KG1 (cell line): ENCODE measurements at places on chromosomes 1 and 21.

- DNase-seq, result no peak
These were observed 371.5 kb upstream of the VAMP3 start for GRCh38 chr1:7399514-7400125.

DNA sequence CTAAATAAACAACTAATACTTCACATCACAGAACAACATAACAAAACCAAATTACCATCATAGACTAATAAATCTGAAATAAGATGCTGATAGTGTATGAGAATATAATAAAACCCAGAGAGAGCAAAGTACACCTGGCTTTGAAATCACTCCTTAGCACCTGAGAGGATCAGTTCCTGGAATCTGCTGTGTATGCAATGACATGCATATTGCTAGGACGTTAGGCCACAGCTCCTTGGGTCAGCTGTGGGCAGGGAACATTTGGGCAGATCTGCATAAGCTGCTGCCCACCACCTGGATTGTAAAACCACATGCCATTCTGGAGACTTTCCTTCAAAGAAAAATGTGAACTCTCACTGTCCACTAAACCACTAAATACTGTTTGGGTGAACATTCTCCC, 81.1 kb downstream of the NR5A2 start:
- DNase-seq, result no peak

DNA sequence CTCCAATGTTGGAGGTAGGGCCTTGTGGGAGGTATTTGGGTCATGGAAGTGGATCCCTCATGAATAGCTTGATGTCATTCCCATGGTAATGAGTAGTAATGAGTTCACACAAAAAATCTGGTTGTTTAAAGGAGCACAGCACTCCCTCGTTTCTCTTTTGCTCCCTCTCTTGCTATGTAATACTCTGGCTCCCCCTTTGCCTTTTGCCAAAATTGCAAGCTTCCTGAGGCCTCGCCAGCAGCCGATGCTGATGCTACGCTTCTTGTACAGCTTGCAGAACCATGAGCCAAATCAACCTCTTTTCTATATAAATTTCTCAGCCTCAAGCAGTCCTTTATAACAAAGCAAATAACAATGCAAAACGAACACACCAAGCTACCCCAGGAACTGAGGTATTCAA, 80.9 kb downstream of the LHX9 start:
- DNase-seq, result no peak

- no peak for DNase-seq
These were observed 46.8 kb downstream of the CHD5 start for GRCh38 chr1:6133146-6133895.

DNA sequence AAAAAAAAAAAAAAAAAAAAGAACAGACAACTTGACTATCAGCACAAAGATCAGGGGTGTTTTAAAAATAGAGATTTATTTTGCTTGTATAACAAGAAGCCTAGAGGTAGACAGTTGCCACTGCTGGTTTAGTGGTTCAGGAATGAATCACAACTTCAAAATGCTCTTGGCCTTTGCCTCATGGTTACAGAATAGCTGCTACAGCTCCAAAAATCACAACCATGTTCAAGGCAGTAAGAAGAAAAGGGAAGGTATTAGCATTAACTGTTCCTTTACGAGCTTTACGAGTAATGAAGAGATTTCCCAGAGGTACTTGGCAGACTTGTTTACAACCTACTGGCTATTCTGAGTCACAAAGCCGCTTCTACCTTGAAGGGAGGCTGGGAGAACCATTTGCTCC, 52.5 kb upstream of the PPM1J start:
- DNase-seq, result no peak

- no peak for DNase-seq
These were observed 50.7 kb downstream of the UMODL1 start for GRCh38 chr21:42121794-42122193.

GRCh38 chr1:44616284-44616990, 57.8 kb downstream of the TMEM53 start:
- no peak for DNase-seq

- DNase-seq, result no peak
These were observed 6.1 kb downstream of the SLC25A24 start for GRCh38 chr1:108194051-108194450.

GRCh38 chr1:204074274-204075138, 1.6 kb downstream of the SOX13 start:
- no peak for DNase-seq

- no peak for DNase-seq
These were observed 45.2 kb downstream of the RPS6KA1 start for GRCh38 chr1:26574719-26575251.

DNA sequence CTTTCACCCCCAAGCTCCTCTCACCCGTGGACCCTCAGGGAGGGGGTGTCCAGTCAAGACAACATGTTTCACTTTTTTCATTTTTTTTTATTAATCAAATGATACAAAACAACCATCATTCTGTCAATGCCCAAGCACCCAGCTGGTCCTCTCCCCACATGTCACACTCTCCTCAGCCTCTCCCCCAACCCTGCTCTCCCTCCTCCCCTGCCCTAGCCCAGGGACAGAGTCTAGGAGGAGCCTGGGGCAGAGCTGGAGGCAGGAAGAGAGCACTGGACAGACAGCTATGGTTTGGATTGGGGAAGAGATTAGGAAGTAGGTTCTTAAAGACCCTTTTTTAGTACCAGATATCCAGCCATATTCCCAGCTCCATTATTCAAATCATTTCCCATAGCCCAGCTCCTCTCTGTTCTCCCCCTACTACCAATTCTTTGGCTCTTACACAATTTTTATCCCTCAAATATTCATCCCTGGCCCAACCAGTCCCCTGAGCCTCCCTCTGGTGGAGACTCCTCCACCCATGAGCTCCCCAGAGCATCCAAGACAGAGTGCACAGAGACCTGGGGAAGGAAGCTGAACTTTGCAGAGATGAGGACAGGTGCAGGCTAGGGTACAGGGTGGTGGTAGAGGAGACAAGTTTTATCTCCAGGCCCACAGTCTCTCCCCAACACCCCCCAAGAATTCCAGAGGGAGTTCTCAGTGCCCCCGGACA, 1.4 kb upstream of the S100A16 start:
- DNase-seq, result no peak

DNA sequence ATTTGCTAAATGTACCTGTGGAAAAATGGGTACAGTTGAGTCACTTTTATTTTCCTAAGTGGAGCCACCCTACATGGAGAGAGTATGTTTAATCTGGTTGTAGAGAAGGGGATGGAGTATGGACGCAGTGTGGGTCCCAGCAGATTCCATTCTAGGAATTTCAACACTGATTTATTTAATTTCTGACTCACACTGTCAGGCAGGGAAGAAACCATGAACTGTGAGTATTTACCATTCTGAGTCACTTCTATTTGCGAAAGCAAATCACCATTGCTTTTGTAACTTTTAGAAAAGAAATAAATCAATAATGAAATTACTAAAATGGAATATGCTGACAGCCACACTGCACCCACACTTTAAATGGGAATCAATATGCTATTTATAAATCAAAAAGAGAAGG, 339.0 kb downstream of the DSCAM start:
- no peak for DNase-seq

- peak; percentile 80 for DNase-seq
These were observed 173.0 kb downstream of the NFIA start for GRCh38 chr1:61255358-61255703.

GRCh38 chr1:4658643-4659628, 4.5 kb downstream of the AJAP1 start:
- no peak for DNase-seq

DNA sequence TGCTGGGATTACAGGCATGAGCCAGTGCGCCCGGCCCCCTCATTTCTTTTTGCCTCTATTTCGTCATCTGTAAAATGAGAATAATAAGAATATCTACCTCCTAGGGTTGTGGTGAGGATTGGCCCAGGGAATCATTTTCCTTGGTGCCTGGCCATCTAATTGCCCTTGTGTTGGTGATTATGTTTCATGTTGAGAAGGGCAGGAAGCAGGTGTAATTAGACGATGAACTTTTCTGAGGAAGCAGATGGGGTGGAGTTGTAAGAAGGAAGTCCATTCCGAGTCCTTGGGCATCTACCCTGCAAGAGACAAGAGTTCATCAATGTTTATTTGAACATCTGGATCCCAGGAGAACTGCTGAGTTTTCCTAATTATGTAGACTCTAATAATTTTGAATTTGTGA, 38.7 kb upstream of the NEK2 start:
- DNase-seq, result no peak

GRCh38 chr21:18840239-18840638, 436.7 kb upstream of the TMPRSS15 start:
- no peak for DNase-seq

DNA sequence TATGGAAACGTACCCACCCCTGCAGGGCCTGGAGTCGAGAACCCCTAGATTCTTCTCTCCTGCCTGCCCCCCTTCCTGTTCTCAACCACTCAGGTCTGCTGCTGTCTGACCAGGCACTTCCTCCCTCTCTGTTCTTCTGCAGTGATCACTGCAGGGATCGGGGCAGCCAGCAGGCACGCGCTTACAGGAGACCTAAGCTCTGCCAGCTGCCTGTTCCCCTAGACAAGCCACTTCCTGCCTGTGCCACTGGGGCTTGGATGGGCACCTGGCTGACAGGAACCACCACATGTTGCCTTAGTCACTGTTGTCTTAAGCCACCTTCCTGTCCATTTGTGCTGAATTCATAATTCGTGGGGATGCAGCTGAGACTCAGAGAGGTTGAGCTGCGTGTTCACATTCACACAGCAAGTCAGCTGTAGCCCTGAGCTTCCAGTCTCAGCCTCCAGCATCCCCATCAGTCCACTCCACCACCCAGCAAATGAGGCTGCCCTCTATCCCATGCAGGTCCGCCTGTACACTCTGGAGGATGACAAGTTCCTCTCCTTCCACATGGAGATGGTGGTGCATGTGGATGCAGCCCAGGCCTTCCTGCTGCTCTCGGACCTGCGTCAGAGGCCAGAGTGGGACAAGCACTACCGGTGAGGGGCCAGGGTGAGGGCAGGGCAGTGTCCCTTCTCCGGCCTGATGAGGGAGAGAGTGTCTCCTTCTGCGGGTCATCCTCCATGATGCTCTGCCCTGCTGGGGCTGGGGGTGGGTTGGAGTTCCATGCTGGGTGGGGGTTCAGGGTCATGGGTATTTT, 18.6 kb downstream of the FAM151A start:
- DNase-seq, result peak; percentile 27

DNA sequence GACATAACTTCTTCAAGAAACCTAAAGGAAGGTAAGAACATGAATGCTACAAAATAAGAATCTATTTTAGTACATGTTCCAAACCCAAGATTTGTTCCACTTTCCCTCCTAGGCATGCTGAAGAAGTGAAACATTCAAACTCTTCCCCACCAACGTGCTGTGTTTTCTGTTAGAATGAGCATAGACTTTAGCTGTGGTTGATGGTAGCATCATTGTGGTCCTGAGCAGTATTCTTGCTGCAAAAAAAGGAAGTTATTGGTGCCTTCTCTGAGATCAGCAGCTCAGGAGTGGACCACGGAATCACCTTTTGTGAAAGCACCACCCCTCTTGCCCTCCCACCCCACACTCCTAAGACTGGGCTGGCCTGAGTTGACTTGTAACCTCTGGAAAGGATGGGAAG, 100.4 kb upstream of the POGK start:
- no peak for DNase-seq

GRCh38 chr1:108114033-108114599, 86.0 kb downstream of the SLC25A24 start:
- peak; percentile 56 for DNase-seq

- DNase-seq, result no peak
These were observed 4.7 kb downstream of the ADIPOR1 start for GRCh38 chr1:202953392-202953791.

GRCh38 chr1:48810740-48811139, 34.0 kb upstream of the BEND5 start:
- DNase-seq, result no peak

DNA sequence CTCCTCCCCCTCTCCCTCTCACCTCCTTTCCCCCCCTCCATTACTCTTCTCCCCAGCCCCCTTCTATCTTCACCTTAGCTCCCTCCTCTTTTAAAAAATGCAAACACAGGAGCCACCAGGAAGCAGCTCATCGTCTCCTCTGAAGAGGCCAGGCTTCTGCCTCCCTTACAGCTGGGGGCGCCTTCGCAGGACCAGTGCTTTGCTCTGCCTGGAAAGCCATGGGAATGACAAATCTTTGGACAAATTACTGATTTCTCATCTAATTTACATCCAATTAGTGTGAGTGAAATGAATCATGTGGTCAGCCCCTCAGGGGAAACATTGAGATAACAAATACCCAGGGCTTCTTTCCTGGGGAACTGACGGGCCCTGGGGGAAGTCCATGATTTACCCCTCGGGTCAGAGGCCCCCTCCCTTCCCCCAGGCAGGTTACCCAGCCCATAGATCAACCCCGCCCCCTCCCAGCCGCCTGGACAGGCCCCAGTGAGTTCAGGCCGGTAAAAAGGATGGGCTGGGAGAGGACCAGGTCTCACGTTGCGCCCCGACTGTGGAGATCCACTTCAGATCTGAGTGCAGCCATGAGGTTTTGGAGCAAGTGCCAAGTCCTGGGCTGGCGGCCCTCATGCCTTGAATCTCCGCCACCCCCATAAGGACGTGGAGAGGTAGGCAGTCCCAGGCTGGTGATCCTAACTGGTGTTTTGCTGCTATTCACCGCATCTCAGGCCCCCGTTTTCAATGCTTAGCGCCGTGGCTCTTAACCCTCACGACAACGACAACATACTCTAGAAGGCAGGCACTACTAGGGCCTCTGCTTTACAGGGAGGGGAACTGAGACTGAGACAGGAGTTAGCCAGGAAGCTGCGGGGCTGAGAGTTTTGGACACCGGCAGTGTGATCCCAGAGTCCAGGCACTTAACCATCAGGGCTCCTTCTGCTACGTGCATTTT, 300.8 kb downstream of the RRAGC start:
- no peak for DNase-seq

DNA sequence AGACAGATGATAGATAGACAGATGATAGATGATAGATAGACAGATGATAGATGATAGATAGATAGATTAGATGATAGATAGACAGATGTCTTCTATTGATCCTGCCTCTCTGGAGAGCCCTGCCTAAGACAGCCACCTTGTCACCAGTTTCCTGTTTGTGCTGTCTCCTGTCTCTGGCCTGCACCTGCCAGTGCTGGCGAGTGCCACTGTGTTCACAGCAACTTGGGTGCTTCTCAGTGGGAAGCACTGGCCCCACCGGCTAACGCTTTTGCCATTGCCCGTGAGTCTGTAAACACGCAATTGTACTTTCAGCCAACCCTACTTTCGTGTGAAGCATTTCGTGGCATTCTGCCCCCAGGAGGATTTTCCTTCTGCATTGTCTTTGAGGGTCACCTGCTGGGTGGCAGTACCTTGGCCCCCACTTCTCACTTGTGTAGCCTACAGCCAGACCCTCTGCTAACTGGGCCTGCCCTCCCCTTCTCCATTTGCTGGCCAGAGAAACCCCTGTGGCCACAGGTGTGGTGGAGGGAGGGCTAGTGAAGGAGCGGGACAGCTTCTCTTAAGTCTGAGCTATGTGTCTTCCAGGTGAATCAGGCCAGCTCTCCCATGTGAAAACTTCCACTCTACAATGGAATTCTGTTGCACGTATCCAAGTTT, 23.4 kb upstream of the PDE9A start:
- DNase-seq, result no peak

DNA sequence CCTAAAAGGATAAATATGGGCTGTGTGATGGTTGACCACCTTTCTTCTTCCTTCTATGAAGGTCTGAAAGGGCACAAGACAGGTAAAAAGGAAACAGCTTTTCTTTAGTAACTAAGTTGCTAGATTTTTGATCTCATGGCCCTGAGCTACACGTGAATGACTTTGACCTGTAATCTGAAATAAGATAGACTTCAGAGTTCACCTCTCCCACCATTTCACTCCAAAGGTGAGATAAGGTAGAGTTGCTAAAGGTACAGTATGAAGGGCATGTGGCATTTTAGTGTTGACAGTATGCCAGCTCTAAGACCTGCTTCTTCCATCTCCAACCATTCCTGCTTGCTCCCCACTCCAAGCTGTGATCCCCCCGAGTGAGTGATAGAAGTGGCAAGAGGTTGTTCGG, 25.8 kb upstream of the C8B start:
- DNase-seq, result no peak
